ENCODE measurements at places on chromosomes 2 and 18.

DNA sequence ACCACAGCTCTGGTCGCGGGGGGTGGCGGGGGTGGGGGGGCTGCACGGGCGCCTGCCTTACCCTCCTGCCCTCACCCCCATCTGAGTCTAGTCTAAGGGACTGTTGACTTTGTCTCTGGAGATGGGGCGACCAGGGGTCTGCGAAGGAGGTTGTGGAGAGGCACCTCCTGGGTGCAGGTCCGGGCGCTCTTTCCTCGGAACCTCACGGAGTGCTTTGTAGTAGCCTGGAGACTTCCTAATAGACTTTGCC lies 141.3 kb downstream of the MEIS1 start:
- no peak for DNase-seq

DNA sequence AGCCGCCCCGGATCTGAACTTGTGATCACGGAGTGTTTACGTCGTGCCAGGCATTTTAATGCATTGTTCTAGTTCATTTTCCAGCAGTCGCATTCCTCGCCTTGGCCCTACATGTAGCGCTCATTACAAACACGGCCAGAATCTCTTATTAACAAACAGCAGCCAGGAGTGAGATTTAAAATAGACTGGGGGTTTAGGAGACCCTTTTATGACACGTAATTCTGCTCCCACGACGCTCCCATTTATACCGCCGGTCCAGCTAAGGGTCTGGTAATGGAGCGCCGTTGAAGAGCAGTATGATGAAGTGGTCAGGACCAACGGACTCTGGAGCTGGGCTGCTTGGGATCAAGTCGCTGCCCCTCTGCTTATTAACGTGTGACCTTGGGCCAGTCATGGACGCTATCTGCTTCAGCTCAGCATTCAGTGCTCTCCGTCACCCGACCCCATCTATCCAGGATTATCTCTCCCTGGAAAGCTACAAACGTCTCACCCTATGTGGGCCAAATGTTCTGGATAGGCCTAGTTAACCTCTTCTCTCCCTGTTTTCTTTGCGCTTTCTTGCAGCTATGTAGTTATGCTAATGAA lies 745 bp downstream of the MSH2 start:
- DNase-seq, result peak; percentile 24

- peak; percentile 15 for DNase-seq
These were observed 4.4 kb upstream of the NEU4 start for GRCh38 chr2:241804326-241805229.

DNA sequence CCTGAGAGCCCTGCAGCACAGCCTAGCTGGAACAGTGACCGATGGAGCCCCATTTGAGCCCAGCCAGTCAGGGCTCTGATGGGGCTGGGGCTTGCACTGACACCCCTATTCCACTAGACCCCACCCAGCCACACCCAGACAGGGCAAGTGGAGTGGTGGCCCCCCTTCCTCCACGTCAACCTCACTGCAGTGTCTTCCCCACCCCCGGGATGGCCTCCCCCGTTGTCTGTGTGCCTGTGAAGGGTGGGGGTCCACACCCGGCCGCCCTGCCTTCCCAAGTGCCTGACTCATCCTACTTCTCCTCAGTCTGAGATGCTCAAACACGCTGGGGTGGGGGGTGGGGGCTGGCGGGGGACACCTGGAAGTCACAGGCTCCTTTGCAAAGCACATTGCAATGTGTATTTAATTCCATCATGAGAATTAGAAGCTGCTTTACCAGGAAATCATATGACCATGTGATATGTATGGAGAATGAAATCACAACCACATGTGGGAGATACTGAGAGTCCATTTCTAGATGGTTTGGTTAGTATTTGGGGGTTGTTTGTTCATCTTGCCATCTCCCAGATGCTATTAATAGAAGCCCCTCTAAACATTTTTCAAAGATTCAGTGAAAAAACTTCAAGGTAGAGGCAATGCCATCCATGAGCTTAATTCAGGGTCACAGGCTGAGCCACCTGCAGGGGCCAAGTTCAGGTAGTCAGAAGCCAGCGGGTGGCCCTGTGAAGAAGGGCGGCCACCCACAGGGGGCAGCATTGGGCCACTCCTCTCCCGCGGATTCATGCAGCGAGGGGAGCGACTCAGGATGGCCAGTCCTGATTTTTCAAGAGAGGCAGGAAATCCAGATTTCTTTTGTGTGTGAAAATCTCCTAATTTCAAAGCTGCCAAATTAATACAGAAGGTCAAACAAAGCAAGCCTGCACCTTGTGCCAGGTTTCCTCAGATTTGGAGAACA lies 22.7 kb upstream of the GMPPA start:
- peak; percentile 14 for DNase-seq

DNA sequence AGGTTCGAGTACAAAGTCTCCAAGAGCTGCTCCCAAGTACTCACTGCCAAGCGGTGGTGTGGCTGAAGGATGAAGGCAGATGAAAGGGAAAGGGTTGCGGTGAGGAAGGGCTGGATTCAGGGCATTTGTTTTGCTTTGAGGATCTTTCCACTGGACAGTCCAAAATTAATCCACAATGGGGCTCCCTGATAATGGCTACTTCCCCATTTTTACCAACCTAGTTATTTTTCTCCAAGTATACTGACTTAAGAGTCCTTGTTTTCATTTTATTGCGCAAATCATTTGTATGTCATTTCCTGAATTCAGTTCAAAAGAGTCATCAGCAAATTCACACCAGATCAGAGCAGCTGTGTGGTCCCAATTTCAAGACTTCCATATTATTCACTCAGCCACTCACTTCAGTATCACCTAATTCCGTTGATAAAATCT lies 464 bp upstream of the SESTD1 start:
- peak; percentile 23 for DNase-seq

DNA sequence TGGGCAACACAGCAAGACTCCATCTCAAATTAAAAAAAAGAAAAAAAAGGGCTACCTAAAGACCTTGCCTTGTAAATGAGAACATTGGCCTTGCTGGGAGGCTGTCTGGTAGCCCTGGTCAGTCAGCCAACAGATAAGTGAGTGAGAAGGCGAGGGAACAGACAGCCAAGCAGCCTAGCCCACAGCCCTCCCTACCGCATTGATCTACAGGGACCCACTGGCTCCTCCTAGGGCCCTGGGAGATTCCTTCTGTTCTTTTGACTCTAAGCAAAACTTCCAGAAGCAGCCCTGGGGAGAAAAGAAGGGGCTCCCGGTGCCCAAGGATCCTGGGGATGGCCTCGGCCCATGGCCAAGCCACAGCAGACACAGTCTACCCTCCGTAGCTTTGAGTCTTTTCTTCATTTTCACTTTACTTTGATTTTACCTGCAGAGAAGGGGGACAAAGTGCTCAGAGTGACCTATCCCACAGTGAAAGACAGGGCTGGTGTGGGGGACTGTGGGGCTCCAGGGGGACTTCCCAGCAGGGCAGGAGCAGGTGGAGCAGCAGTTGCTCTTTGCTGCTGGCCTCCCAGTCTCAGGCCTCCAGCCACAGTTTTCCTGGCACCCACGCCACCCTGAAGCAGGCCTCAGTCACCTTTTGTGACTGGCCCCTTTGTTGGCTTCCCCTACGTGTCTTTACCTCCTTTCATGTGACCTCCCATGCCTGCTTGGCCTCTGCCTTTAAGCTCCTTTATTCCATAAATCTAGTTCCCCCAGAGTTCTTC lies 5.1 kb downstream of the CEP68 start:
- no peak for DNase-seq

DNA sequence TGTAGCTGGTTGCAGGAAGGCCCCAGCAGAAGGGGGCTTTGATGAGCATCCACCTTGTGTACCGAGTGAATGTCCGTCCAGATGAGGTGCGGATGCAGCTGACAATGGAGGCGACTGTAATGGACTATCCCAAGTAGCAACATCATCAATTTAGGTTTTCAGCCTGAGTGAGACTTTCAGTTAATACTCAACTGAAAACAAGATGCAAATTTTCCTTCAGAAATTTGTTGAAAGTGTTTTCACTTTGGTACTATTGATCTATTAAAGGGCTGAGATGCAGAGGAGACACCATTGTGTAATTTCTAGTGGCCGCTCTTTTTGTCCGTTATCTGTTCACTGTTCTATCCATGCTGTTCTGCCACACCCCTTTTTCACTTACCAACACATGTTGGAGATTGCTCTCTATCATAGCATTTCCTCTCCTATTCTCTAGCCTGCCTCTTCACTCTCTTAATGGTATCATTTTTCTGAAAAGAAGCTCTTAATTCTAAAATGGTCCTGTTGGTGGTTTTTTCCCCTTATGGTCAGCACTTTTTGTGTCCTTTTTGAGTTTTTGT lies 12.0 kb upstream of the CASP8 start:
- no peak for DNase-seq

GRCh38 chr2:234770715-234771141 lies 181.1 kb upstream of the SH3BP4 start:
- DNase-seq, result no peak

DNA sequence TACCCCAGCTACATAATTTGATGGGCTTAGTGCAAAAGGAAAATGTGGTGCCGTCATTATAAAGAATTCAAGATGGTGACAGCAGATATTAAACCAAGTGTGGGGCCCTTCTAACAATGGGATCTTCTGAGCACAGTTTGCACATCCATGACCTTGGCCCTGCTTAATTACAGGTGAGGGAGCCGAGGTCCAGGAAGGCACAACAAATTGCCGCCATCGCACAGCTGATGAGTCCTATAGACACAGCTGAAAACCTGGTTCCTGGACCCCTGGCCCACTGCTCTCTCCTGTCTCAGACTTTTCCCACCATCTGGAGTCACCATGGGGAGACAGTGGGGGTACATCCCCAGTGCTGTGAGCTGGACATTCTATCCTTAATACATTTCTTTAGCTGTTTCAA lies 95.8 kb upstream of the MAP4K3 start:
- DNase-seq, result no peak

GRCh38 chr18:1308686-1309085 lies 404.0 kb downstream of the ADCYAP1 start:
- DNase-seq, result no peak

- no peak for DNase-seq
These were observed 928 bp downstream of the NAGK start for GRCh38 chr2:71069376-71069775.

DNA sequence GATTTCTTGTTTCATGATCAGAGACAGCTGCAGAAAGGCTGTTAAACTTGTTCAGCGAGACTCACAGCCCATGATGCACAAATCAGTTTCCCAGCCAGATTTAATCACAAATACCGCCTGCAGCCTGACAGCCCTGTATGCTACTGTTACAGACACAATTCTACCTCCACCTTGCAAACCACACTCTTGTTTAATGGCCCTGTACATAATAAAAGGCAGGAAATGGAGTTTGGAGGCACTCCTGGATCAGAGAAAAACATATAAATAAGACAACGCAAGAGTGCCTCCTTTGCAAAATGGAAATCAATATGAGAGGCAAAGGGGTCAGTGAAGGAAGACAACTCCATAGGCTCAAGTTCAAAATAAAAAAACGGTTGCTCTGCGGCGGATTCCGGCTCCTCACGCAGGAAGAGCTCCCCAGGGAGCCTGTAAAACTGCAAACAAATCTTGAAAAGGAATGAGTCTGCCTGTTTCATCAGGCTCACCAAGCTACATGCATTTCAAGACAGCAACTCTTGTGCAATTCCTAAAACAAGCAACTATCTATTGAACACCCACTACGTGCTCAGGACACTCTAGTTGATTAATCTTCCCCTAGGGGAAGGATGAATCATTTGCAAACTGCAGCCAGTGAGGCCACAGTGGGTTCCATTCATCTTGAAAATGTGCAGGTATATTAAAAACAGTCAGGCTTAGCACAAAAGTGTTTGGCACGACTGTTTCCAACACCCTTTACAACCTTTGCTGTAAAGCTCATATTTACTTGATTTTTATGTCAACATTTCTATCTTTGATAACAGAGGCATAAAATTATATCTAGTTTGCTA lies 37.5 kb downstream of the TBC1D8 start:
- DNase-seq, result no peak

DNA sequence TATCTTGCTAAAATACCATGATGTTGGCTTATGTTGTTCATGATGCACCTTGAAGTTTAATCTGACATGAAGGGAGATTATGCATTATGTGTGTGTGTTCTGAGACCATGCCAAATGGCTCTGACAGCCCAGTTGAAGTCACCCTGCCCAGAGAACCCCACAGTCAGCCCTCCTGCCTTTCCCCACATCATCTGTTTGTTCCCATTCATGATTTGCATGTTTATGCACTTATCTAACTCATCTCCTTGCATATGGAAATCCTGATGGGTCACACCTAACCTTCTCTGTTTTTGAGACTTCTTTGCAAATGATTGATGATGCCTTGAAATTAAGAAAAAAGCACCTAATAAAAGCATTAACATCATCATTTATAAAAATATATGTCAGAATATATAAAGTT lies 752.2 kb downstream of the GALR1 start:
- DNase-seq, result no peak

DNA sequence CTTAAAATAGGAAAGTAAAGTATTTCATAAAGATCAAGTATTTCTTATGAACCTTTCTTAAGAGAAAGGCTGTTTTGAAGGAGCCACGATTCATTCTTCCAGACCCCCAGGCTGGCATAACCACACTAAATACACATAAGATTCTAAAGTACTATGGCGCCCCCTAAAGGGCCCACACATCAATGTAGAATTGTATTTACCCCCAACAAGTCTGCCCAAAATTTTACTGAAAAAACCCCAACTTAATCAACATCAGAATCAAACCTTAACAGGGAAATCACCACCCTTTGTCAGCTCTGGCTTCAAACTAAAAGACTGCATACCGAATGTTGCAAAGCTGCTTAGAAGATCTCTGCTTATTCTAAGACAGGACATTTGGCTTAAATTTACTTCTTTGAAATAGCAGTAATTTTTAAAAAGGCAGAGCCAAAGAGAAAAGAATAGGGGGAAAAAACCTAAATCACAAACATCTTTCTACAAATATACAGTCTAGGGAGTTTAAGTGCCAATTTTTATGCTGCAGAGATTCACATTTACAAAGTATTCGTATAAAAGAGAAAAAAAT lies 20.4 kb upstream of the BCL2 start:
- DNase-seq, result peak; percentile 22

- DNase-seq, result no peak
These were observed 692 bp upstream of the RAX start for GRCh38 chr18:59273759-59274532.

DNA sequence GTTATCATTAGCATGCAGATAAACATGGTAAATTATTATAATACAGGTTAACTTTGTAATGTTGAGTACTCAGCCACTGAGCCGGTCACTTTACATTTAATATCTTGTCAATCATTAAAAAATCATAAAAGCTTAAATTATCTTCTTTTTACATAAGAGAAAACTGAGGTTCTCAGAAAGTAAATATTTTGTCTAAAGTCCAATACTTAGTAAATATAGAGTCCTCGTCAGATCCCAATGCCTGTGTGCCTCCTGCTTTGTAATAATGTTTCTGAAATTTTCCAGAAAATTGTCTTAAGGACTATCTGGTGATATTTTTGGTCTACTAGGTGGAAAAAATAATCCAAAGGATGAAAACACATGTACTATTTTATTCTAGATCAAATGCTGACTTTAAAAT lies 116.3 kb upstream of the WDSUB1 start:
- DNase-seq, result no peak

- DNase-seq, result peak; percentile 7
These were observed 26.1 kb upstream of the ACVR2A start for GRCh38 chr2:147818741-147819140.

DNA sequence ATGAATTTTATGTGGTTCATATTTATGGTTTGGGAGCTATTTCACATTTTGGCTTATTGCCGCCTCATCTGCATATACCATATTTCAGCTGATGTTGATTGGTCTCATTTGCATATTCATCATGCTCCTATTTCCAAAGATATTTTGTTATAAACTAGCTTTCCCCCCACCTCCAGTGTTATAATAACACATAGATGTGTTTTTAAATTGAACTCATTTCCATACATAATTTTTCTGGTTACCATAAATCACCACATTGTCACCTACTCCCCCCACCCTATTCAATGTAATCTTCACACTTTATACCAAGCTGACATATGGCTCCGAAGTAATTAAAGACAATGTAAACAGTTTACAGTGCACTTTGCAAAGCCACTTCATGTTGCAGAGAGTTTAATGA lies 101.2 kb downstream of the FSHR start:
- no peak for DNase-seq

Data from kidney glomerular epithelial cell (primary cell).